NCI-H2081 treated with DMSO at 0.1 percent for 48 hours (cell line): ENCODE measurements at places on chromosomes 1 and 21.

- DNase-seq, result no peak
Observed at GRCh38 chr1:77347646-77348045, 65.8 kb downstream of the AK5 start.

DNA sequence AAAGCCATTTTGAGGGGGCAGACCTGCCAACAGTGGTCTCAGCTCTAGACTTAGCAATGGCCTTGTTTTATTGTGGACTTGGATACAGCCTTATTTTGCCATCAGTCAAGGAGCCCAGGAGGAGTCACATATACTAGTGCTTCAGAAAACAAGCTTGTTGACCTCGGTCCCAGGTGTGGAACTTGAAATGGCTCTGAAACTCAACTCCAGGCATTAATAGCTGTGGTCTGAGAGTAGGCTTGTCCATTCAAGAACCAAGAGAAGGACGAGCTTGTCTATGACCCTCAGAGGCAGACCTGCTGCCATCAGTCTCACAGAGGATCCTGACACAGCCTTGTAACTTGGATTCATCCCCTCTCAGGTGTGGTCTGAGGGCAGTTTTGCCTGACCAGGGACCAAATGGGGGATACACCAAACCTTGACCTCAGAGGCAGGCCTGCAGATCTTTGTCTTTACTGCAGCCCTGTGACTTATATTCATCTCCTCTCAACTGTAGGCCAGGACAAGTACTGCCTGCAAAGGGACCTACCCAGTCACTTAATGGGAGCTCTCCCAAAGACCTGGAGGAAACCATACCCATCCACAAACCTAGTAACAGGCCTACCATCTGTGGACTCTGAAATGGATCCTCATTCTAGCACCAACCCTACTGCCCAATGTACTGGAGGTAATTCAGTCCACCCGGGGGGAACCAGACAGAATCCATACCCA lies 33.1 kb downstream of the OR6Y1 start:
- DNase-seq, result no peak

DNA sequence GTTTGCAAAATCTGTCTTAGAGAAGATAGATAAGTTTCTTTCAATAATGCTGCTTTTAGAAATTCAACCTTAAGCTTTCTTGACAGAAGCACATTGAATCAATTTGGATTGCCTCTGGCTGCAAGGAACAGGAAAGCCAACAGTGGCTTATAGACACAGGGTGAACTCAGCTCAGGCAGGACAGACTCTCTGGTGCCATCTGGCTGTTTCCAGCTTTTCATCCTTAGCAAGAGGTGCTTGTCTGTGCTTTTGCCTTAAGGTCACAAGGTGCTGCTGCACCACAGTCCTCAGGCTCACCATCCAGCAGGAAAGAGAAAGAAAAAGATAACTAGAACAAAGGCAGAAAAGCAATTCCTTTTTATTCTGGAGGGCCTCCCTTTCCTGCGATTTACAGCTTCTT lies 93.7 kb upstream of the ETS2 start:
- no peak for DNase-seq

DNA sequence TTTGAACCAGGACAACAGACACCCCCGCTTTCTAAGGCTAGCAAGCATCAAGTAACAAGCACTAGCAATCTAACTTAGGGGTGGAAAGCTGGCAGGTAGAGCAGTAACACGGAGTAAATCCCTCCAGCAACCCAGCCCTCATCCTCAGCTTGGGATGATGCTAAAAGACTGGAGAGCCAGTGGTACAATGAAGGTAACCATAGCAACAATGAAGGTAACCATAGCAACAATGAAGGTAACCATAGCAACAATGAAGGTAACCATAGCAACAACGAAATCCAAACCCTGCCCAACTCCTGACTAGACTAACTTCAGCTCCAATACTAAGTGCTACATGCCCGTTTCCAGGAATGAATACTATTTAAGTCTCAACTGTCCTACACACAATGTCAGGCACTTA lies 22.2 kb upstream of the EIF4G3 start:
- DNase-seq, result no peak

GRCh38 chr1:22753481-22753971 lies 42.9 kb downstream of the EPHB2 start:
- DNase-seq, result no peak

DNA sequence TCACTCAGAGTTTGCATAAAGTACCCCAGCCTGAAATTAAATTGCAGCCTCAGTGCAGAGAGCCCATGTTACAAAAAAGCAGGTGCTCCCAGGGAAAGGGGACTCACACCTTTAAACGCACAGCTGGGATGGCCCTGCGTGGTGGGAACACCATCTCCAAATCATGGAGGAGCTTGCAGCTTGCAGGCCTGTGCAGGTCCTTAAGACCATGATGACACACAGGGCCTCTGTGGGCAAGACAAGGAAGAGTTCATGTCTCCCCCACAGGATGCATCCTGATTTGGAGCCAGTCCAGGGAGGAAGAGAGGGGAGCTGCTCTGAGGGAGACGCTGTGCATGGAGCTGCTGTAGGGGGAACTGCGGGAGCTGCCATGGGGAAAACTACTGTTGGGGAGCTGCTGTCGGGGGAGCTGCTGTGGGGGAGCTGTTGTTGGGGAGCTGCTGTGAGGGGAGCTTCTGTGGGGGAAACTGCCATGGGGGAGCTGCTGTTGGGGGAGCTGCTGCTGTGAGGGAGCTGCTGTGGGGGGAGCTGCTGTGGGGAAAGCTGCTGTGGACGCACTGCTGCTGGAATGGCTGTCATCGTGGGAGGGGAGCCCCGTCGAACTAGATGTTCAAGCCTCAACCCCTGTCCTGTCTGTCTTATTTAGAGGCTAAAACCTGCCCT lies 113.9 kb downstream of the MATN1 start:
- no peak for DNase-seq

DNA sequence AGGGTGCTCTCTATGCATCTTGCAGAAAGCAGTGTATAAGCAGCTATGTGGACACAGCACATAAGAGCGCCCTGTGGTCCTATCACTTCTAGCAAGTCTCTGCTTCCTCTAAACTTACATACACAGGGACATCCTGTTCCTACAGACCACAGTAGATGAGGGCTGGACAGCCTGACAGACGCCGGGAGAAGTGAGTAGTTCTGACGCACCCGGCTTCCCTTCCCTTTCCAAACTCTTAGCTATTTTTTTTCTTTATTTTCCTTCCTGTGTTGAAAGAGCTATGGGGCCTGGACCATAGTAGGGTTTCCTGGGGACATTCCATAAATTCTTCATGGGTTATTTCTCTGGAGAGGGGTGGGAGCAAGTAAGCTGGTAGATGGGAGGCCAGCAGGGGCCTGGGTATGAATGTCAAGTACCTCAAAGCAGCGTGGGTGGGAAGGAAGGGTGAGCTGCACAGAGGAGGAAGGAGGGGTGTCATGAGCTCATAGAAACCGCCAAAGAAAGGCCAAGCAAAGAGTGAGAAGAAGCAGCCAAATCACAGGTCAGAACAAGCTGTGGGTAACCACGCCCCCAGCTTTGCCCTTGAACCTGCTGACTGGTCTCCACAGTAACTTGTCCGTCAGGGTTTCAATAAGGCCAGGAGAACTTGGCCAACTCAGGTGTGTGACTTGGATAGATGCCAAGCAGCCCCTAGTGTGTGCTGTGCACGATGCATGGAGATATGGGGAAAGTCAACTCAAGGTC lies 36.6 kb downstream of the PLXNA2 start:
- no peak for DNase-seq

- no peak for DNase-seq
Observed at GRCh38 chr1:188128761-188129160, 1300.0 kb downstream of the PLA2G4A start.

GRCh38 chr1:229759037-229759435 lies 133.0 kb downstream of the URB2 start:
- no peak for DNase-seq

DNA sequence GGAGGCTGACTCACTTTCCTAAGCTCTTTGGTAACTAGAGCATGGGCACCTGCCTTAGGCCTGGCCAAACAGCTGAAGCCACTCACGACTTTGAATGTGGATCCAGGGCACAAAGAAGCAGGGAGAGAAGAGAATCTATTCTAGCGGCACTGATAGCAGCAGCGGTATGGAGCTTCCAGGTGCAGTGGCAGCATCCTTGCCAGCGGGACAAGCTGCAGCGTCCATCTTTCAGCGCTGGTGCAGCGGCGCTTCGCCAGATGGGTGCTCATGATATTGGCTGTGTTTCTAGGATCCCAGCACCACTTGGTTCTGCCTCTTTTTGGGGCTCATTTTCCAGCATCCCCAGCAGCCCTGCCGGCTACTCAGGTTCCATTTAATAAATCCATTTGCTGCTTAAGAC lies 184.2 kb downstream of the SLC44A5 start:
- DNase-seq, result no peak

GRCh38 chr1:41631971-41632370 lies 147.5 kb upstream of the EDN2 start:
- no peak for DNase-seq

DNA sequence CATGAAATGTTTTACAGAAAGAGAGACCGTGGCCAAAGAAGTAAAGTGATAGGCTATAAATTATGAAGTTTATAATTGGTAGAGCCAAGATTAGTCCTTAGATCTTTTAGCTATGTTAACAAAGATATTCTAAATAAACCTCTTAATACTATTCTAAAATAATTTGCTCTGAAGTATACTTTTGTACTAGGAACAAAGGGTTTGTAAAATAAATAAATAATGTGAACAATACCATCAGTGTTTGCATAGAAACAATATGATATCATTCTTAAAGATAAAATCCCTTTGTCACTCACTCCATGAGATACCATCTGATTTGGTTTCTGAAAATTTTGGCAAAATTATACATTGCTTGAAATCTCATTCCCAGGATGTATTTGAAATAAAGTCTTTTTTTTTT lies 107.6 kb upstream of the UBE2U start:
- no peak for DNase-seq

DNA sequence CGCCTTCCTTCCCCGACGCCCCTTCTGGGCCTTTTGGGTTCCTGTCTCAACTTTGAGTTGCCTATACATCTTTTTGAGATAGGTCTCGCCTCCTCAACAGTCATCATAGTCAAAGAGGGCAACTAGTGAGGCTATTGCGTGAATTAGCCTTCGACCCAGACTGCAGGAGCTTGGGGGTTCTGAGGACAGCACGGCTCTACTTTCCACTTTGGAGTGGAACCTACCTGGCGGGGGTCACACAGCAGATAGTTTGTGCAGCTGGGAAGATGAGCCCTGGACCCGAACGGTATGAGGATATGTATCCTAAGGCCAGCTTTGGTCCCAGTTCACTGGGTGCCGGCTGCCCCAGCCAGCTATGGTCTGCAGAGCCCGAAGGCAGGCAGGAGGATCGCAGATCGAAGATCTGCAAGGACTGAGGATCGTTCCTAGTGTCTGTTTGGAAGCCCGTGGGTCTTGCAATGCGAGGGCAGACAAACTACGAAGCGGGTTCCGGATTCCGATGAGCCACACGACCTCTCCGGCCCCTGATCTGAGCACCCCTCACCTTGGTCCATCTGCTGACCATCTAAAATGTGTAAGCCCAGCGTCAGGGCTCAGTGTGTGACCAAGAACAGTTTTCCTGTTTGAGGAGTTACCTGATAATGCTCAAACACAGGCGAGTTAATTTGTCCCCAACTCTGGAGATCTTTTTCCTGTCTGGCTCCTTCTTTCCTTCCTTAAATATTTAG lies 8.1 kb downstream of the FOXD2 start:
- no peak for DNase-seq

DNA sequence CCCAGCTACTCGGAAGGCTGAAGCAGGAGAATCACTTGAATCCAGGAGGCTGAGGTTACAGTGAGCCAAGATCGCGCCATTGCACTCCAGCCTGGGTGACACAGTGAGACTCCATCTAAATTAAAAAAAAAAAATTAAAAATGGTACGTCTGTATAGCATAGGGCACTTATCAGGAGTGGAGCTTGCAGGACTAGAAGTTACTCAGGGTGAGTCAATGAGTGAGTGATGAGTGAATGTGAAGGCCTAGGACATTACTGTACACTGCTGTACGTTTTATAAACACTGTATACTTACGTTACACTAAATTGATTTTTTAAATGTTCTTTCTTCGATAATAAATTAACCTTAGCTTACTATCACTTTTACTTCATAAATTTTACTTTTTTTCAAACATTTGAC lies 183.6 kb downstream of the NR5A2 start:
- no peak for DNase-seq

GRCh38 chr21:45419162-45419561 lies 14.2 kb downstream of the COL18A1 start:
- no peak for DNase-seq

- no peak for DNase-seq
Observed at GRCh38 chr1:237384213-237384612, 342.2 kb downstream of the RYR2 start.

DNA sequence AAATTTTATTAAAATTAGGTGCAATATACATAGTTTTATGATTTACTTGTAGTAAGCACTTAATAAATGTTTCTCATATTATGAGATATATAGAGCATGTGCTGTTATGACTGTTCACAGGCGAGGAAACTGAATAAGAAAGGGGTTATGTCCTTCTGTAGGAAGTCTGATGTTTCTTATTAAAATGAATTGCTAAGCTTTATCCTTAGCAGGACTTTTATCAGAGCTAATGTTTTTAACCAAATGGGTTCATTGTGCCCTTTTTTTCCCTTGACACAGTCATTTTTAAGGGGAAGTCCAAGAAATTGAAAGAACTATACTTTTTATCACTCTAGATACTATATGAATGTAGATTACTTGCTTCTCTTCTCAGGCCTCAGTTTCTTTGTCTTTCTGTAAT lies 285.2 kb downstream of the PTPRC start:
- no peak for DNase-seq

DNA sequence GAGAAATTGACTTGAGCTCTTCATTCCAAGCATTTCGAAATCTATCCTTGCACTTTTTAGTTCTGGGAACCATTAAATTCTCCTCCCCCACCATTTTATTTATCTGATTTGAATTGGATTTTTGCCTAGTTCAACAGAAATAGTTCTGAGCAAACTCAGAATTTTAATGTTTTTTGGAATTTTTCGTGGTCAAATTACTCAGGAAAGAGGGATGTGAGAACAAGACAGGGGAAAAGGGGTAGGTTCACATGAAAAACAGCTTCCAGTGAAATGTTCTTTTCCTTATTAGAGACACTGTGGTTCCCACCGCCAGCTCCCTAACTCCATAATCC lies 5.7 kb upstream of the ZNF697 start:
- DNase-seq, result no peak

- DNase-seq, result no peak
Observed at GRCh38 chr21:42158846-42159245, 60.1 kb upstream of the ABCG1 start.

DNA sequence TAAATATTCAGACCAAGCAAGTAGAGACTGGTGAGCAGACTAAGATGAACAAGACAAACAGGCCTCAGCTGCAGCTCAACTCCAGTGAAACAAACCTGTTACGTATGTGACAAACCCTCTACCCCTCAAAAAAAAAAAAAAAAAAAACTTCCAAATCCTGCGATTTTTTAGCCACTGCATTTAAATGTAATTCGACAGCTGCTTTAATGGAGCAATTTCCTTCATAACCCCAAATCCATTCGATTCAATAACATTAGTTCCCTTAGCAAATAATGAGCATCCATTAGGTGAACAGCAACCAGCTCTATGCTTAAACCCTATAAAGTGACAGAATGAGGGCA lies 31.1 kb downstream of the SIPA1L2 start:
- no peak for DNase-seq

- no peak for DNase-seq
Observed at GRCh38 chr21:29334717-29335428, 36.2 kb downstream of the BACH1 start.
